AG10803 (cell line): ENCODE measurements at places on chromosomes 3 and 15.

DNA sequence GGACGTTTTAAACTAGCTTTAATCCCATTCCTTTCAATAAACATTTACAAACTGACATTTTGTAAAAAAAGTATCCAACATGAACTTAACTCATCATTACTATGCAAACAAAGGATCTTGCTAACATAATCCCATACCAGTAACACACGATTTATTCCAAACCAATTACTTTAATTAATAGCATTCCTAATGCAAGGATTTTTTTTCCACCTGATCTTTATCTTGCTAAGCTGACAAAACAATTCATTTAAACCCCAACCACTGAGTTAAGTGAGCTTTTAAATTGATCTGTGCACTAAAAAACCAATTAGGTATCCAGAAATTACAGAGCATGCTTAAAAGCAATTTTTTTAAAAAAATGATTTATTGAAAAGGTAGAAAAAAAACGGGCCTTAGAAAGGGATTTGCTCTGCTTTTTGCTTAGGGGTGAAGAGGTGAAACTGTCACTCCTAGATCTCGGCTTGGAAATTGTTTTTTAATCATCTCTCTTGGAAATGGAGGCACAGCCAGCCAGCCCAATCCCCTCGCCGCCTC is 1.2 kb downstream of the SH3BP5 start:
- DNase-seq, result no peak

- DNase-seq, result no peak
Observed at GRCh38 chr3:46162975-46163555, 45.0 kb downstream of the CCR1 start.

DNA sequence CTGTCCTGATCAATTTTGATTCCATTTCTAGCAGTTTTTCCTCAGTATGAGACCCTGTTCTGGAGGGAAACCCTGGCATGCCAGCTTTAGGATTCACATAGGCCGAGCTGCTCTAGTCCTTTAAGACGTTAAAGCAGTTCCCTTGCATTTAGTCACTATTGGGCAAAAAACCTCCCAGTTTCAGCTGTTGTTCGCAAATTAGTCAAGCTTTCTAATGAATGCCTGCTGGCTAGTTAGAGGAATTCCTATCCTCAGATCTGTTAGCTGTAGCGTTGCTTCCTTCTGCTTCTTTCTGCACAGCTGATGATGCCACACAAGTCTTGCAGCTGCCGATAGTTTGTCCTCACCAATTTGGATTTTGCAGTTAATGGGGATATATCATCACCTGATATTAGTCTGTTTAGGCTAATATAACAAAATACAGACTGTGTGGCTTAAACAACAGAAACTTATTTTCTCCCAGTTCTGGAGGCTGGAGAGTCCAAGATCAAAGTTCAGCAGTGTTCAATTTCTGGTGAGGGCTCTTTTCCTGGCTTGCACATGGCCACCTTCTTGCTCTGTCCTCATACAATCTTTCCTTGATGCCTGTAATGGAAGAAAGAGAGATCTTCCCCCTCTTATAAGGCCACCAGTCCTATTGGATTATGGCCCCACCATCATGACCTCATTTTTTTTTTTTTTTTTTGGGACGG is 7.5 kb upstream of the UBL7 start:
- DNase-seq, result no peak

DNA sequence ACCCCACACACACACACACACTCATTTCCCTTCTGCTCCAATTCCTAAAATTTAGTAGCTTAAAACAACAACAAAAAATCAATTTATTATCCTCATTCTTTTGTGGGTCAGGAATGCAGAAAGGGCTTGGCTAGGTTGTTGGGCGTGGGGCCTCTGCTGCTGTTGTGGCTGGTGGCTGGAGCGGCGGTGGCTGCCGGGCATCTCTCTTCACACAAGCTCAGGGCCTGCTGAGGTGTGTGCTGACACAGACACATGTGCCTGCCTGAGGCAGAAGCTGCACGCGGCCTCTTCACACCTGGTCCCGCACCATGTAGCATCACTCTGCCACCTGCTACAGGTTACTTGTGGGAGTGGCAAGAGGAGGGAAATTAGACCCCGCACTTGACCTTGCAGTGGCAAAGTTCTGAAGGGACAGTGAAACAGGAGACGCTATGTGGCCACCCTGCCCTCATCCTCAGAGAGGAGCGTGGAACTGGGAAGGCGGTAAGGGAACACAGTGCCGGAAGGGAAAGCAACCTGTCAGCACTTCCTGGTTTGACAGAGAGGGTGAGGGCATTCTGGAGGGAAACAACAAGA is 64.0 kb upstream of the PRR20G start:
- DNase-seq, result no peak

DNA sequence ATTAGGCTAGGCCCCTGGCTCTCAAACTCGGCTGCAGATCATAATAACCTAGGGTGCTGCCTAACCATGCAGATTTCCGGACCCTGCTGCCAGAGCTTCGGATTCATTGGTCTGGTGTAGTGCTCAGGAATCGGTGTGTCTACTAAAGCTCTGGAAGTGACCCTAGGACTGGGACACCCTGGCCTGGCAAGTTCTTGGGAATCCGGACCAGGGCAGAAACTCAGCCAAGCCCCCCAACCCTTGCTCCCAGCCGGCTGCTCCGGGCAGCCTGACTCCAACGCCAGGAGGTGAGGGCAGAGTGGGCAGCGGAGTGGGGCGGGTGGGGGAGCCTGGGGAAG is 23.0 kb downstream of the IGDCC3 start:
- no peak for DNase-seq
